ENCODE measurements at places on chromosomes 1 and 21.

DNA sequence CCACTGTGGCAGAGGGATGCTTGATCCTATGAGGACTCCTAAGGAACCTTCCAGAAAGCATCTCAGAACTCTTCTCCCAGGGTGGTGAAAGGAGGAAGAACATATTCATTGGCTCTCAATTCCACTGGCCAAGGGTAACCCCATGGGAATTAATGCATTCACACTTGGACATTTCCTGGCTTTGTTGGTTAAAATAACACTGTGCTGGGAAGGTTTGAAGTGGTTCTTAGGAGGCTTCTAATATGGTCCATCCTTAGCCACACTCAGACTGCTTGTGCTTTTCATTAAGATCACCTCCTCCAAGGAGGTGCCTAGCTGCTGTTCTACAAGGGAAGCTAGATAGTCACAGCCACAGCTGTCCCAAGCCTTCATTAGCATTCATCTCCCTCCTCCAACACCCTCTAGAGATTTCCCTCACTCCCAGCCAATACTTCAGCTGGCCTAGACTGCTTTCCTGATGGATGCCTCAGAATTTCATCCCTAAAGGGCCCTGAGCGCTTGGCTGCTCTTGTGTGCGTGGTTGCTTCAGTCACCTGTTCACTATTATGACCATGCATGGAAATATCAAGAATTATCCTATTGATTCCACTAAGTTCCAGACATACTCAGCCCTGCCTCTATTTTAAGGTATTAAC, 544.4 kb downstream of the PLPP3 start:
- no peak for DNase-seq

DNA sequence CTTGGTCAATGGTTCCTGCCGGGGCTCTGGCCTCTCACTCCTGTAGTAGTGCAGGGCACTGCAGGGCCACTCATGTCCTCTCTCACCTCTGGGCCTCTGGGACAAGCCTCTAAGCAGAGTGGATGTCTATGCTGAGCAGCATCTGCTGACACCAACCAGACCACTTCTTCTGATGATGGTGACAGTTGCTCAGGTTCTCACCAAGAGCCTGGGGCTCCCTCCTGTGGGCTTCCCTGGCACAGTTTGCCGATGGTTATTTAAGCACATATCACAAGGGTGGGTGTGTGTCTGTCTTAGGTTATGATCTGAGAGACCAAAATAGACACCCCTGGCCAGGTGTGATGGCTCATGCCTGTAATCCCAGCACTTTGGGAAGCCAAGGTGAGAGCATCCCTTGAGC, 17.4 kb upstream of the GPR137B start:
- no peak for DNase-seq

DNA sequence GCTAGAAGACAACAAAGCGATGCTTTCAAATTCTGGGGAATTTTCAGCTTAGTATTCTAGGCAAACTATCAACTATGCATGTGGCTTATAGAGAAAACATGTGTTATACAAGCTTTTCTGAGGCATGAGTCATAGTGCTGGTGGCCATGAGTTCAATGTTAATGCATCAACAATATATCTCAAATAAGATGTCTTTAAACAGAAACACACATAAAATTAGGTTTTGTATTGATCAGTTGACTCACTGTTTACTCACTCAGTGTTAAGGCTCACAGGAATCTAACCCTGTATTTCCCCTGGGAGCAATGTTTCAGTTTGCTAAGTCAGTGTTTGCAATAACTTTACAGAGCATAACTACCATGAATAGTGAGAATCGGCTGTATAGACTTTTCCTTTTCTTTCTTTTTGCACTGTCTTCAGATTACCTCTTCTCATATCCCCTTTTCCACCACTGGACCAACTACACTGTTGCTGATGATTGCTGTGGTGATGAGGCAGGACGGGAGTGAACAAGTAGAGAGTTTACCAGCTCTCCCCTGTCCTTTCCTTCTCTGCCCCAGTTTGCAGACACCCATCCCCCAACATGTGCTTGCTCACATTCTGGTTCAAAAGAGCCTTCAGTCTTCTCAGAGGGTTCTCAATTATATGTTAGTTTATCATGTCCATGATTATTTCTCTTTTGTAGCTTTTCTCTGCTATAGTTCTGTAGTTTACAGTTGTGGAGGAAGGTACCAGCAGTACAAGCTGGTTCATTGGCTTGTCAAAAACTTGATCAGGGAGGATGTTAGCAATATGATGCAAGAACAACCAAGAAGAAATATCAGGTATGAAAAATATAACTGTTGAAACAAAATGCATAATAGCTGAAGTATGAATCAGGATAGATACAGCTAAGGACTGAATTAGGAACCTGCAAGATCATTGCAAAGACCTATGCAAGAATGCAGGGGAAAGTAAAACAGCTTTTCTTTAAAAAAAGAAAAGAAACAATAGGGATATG, 23.9 kb downstream of the CD2 start:
- DNase-seq = no peak

GRCh38 chr1:31744165-31744888, 19.8 kb downstream of the ADGRB2 start:
- no peak for DNase-seq

DNA sequence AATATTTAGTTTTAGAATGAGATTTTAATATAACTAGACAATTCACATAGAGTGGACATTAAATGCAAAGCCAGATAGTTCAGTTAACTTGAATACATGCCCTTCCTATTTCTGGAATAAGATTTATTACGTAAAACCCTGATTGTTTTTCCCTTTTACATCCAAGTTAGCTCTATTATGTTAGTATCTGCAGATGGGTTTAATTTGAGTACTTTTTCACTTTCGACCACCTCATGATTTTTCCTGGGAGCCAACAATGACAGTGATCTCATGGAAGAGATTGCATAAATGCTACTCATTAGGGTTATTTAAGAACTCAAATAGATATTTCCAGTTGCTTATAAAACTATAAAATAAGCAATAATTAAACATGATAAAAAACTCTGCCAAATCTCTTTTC, 199.4 kb upstream of the PTGFR start:
- DNase-seq = no peak

DNA sequence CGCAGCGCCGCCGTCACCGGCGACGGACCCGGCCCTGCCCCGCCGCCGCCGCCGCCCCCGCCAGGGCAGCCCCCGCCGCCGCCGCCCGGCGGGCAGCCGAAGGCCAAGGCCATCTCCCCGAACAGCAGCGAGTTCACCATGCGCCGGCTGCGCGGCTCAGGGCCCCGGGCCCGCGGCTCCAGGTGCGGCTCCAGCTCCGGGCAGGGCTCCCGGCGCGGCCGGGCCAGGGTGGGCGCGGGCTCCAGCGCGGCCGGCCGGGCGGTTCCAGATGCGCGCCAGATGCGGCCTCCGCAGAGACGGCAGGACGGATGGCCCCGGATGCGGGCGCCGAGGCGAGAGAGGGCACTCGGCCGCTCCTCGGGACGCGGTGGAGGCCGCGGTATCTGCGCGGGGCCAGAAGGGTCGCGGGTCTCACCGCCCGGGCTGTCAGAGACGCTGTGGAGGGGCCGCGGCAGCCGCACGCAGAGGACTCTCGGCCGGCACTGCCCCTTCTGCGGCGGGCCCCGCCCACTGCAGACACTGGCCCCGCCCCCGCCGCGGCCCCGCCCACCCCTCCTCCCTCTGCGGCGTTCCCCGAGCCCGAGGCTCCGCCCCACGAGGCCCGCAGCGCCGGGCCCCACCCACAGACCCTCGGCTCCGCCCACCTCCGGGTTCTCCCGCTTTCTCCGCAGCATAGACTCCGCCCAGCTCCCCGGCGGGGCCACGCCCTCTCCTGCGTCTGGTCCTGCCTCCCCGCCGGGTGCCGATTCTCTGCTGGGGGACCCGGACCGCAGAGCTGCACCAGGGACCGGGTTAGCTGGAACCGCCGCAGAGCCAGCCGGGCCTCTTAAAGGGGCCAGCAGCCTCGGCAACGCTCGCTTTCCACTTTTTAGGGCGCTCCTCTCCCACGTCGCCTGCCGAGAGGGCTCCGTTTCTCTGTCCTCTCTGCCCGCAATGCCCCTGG, at the start of gene IFFO2:
Gene IFFO2 (minus strand): TSS at position 484 of the 943 bp plus-strand sequence. CDS start 344 bp downstream, at position 140.
- DNase-seq = peak; percentile 96

GRCh38 chr1:89794406-89794805, 26.4 kb upstream of the LRRC8D start:
- no peak for DNase-seq

DNA sequence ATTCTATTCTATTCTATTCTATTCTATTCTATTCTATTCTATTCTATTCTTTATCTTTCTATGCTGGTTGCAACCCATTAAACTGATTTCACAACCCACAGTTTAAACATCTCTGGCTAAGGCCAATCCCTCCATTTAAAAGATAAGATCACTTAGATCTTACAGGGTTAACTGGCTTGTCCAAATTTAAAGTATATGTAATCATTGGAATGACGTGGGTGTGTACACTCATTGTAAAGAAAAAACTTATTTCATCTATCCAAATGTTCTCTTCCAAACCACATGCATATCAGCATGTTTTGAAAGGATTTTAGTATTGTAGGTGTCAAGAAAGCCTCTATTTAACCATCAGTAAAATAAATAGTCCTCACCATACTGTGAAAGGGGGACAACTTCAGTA, 299.6 kb upstream of the RUNX1 start:
- DNase-seq = no peak

DNA sequence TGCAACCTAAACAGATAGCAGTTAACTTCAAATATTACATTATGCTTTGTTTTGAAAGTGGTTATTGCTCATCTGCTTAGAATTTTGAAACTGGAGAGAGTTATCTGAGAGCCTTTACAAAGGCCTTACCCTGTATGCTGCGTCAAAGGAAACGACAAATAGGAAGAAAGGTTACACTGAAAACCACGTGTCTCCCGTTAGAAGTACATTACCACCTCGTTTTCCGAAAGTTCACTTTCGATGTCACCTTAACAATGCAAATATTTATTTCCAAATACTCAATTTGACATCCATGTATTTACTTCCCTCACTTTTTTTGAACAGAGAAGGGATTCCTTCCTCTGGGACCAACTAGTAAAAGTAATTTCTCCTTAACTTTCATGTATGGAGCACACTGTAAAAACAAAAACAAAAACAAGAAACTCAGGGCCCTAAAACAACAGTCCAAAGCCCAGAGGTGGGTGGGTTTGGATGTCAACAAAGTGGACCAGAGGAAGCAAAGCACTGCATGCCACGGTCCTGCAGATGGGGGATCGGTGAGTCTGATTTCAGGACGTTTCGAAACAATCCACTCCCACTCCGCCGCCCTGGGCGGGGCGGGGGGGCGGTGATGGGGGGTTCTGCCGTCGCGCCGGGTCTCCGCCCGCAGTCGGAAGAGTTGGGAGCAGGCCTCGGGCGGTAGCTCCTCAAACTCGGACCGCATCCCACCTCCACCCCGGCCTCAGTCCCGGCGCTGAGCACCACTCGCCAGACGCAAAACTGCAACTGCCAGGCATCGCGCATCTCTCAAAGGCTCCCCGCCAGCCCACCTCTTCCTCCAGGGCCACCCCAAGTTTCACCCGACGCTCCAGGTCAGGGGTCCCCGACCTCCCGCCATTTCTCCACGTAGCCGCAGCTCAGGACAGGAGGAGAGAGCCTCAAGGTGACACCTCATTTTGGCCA, 841 bp downstream of the ADSS2 start:
- DNase-seq = peak; percentile 31

DNA sequence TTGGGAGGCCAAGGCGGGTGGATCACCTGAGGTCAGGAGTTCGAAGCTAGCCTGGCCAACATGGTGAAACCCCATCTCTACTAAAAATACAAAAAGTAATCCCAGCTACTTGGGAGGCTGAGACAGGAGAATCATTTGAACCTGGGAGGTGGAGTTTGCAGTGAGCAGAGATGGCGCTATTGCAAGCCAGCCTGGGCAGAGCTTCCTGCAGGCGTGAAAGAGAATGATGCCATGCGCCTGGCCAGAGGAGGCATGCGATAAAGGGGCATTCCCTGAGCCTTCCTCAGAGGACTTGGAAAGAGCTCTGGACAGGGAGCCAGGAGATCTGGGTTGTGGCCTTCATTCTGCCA, 3.2 kb downstream of the E2F2 start:
- DNase-seq = no peak

- no peak for DNase-seq
These were observed 1.8 kb upstream of the SLC19A2 start for GRCh38 chr1:169487561-169487960.

DNA sequence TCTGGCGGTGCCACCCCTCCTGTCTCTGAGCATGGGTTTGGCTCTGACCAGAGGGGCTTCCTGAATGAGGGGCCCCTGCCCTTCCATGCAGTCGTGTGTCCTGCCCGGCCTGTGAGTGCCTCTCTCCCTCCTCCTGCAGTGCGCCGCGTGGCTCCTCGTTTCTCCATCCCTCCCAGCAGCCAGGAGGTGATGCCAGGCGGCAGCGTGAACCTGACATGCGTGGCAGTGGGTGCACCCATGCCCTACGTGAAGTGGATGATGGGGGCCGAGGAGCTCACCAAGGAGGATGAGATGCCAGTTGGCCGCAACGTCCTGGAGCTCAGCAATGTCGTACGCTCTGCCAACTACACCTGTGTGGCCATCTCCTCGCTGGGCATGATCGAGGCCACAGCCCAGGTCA, 57.9 kb downstream of the PTPRF start:
- no peak for DNase-seq

- DNase-seq = no peak
These were observed 351.9 kb upstream of the CAMK1G start for GRCh38 chr1:209231476-209232156.

DNA sequence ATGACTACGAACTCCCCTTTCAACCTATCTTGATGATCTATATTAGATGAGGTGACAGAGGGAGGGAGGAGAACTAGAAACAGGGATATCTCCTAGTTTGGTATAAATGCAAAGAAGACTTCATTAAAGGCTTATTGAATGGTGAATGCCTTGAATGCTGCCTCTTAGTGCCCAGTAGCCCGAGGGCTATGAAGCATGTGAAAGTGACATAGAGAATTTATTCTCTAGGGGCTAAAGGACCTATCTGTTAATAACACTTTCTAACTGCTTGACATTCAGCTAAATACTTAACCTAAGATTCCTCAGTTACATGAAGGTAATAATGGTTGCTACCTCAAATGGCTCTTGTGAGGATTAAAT, 764.1 kb downstream of the LTN1 start:
- DNase-seq = no peak

GRCh38 chr1:224177356-224177999, 5.6 kb upstream of the DEGS1 start:
- DNase-seq = no peak

DNA sequence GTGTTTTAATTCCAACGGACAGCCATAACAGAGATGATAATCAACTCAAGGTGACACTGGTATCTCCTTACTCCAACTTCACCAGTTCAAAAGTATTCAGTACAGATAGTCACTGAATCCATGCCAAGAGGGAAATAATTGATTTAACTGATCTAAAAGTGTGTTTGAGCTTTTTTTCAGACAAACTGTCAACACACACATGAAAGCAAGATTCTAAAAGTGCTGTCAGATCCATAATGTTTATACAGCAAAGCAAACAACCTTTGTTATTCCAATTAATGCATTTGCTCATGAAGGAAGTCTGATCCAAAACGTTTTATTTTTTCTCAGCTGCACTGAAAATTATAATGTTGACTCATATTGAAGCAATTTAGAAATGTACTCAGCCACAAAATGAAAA, 5.9 kb upstream of the PRKAA2 start:
- no peak for DNase-seq

DNA sequence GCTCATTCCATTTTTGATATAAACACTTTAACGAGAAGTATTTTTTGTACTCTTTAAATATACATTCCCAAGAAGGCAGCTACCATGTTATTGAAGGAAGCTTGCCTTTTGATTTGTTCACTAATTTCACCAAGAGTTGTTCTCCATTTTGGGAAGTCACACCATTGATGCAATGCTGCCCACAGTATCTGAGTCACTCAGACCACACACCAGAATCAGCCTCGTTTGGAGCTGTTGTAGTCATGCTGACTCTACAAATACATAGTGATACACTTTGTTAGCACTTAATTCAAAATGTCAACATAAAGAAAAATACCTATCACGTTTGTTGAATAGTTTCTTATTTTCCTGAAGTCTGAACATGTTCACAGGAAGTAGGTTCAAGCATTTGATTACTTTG, 78.7 kb downstream of the PAPPA2 start:
- no peak for DNase-seq
